ENCODE measurements at places on chromosomes 11 and 22. TPM values are rescaled to one million over a fixed set of nuclear protein-coding genes. Genes with fewer than 3 reads are reported as not detected.

Gene MGAT3
- 4.7 TPM for total RNA-seq

Gene PYGM
- 69.9 TPM for total RNA-seq

Gene UPK3A
- total RNA-seq, result 0.45 TPM

Gene TENM4
- 0.44 TPM for total RNA-seq

Gene TBX10
- total RNA-seq, result not detected

Gene RASGRP2
- total RNA-seq, result 29.8 TPM

Gene WBP2NL
- 0.40 TPM for total RNA-seq

Gene RFPL2
- total RNA-seq, result not detected

Gene ME3
- 39.0 TPM for total RNA-seq

Gene FZD4
- total RNA-seq, result 20.5 TPM

Gene ESAM
- total RNA-seq, result 42.9 TPM

DNA sequence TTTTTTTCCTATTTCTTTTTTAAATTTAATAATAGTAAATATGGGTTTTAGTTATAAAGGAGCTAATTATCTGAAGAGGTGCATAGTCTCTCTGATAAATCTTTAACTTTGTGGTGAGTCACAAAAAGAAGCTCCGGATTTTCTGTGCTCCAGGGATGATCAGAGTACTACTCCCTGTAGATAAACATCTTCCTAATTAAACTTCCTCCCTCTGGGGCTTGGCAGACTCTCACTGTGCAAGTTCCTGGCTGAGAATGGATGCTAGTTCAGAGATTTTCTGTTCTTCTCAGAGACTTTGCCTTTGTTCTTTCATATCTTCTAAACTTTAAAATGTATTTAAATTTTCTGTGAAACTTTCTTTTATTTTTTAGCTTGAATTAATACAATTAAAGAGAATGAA lies at the start of gene OR10G7:
Gene OR10G7 (minus strand): TSS at position 72 of the 400 bp plus-strand sequence. CDS start 2,324 bp downstream, outside the sequence.
- no peaks in the 10 kb centered on the region for H3K36me3 ChIP-seq
- no peaks in the 10 kb centered on the region for H3K4me1 ChIP-seq
- no peaks in the 10 kb centered on the region for H3K27me3 ChIP-seq
- no peak within 1 kb of the TSS for H3K4me3 ChIP-seq

DNA sequence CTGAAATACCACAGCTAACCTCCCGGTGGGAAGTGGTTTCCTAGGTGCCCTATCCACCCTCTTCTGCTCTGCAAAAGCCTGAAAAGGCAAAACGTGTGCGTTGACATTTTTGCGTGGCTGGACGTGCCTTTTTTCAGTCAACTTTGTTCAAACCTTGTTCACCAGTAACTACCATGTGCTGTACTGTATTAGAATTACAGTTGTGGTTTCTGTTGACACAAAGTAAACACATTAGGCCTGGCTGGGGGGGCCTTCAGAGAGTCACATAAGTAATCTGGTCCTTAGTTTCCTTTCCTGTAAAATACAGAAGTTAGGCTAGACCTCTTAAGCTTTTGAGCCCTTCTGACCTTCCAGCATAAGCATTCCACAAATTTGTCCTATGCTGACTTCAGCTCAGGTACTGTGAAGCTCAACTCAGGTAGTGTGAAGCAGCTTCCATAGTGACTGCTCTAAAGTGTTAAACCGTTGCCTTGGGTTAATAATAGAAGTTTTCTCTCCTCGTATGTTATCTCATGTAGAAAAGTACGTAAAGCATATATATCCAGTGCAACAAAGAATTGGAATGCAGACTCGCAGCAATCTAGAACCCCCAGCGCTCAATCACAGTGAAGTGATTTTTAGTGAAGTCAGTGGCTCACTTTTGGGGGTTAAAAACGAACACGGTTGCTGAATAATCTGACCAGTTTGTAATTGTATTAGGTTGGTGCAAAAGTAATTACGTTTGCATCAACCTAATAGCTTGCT lies 1.8 kb downstream of the EWSR1 start:
- H3K36me3 ChIP-seq, result peaks cover 40% of the 10 kb centered on the region
- peak overlapping the region; percentile 93 for H3K4me3 ChIP-seq
- H3K27ac ChIP-seq, result peak overlapping the region; percentile 28
- DNase-seq, result no peak
- no peaks in the 10 kb centered on the region for H3K27me3 ChIP-seq

GRCh38 chr22:37607935-37608476 lies 628 bp upstream of the GGA1 start:
- peaks cover 39% of the 10 kb centered on the region for H3K4me1 ChIP-seq
- H3K27me3 ChIP-seq, result no peaks in the 10 kb centered on the region
- H3K4me3 ChIP-seq, result peak overlapping the region; percentile 81
- peak overlapping the region; percentile 96 for H3K27ac ChIP-seq
- H3K36me3 ChIP-seq, result no peaks in the 10 kb centered on the region

DNA sequence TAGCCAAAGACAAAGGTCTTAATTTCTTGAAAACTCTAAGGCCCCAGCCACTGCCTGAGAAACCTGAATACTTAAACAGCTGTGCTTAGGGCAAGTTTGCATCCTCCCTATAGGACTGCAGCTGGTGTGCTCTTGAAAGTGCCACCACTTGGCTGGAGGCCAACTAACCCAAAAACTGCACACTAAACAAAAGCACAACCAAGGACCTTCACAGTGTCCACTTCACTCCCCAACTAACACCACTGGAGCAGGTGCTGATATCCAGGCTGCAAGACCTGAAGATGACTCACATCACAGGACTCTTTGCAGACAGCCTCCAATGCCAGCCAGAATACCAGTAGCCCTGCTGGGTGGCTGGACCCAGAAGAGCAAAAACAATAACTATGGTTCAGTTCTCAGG lies 357.7 kb upstream of the ARHGAP42 start:
- H3K4me1 ChIP-seq, result no peaks in the 10 kb centered on the region
- no peaks in the 10 kb centered on the region for H3K36me3 ChIP-seq
- no peak overlapping the region for H3K4me3 ChIP-seq
- H3K27me3 ChIP-seq, result no peaks in the 10 kb centered on the region
- H3K27ac ChIP-seq, result no peak overlapping the region

DNA sequence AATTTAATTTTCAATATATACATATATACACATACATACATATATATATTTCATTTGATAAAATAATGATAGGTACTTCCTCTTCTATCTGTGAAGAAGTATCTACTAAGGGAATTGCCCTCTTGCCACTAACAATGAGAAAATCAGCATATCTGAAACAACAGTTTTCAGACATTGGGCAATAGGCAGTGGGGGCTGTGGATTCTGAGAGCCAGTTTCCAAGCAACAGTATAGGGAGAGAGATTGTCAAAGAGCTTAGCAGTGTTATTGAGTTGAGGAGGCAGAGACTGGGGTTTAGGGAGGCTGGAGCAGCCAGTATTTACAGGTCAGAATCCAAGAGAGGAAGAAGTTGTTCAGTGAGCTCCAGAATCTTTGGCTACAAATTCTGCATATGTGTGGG lies 119.3 kb downstream of the ARFGAP2 start:
- H3K27me3 ChIP-seq, result no peaks in the 10 kb centered on the region
- H3K36me3 ChIP-seq, result no peaks in the 10 kb centered on the region
- DNase-seq, result no peak
- H3K4me1 ChIP-seq, result peaks cover 6% of the 10 kb centered on the region

- DNase-seq, result no peak
- peaks cover 8% of the 10 kb centered on the region for H3K36me3 ChIP-seq
- no peaks in the 10 kb centered on the region for H3K27me3 ChIP-seq
Measured at GRCh38 chr11:34916843-34917770, 689 bp downstream of the PDHX start.

DNA sequence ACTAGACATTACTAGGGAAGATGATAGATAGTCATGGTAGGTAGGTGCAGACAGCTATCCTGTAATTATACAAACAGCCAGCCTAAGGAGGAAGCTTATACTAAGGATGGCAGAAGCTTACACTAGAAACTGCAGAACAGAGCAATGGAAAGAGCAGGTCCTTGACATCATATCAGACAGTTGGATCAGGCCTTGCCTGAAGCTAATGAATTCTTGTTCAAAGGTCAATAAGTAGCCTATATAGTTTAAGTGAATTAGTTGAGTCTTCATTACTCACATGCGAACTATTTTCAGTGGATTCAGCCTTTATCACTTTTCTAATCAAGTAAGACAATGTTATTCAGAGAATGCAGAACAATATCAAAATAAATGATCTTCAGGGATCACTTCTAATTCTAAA lies 22.3 kb upstream of the GRK3 start:
- no peak overlapping the region for H3K4me3 ChIP-seq
- H3K36me3 ChIP-seq, result no peaks in the 10 kb centered on the region
- H3K27me3 ChIP-seq, result no peaks in the 10 kb centered on the region
- no peaks in the 10 kb centered on the region for H3K4me1 ChIP-seq
- peak overlapping the region; percentile 67 for H3K27ac ChIP-seq

- H3K27me3 ChIP-seq, result no peaks in the 10 kb centered on the region
- no peak for DNase-seq
Measured at GRCh38 chr22:20725987-20726558, 47.8 kb upstream of the SERPIND1 start.

- H3K27ac ChIP-seq, result no peak overlapping the region
- no peaks in the 10 kb centered on the region for H3K27me3 ChIP-seq
- DNase-seq, result no peak
- H3K4me1 ChIP-seq, result no peaks in the 10 kb centered on the region
- H3K4me3 ChIP-seq, result no peak overlapping the region
Measured at GRCh38 chr11:15818132-15818842, 538.1 kb downstream of the SOX6 start.

- H3K36me3 ChIP-seq, result no peaks in the 10 kb centered on the region
- no peak overlapping the region for H3K4me3 ChIP-seq
- no peak overlapping the region for H3K27ac ChIP-seq
Measured at GRCh38 chr22:39589875-39590274, 19.3 kb downstream of the CACNA1I start.

DNA sequence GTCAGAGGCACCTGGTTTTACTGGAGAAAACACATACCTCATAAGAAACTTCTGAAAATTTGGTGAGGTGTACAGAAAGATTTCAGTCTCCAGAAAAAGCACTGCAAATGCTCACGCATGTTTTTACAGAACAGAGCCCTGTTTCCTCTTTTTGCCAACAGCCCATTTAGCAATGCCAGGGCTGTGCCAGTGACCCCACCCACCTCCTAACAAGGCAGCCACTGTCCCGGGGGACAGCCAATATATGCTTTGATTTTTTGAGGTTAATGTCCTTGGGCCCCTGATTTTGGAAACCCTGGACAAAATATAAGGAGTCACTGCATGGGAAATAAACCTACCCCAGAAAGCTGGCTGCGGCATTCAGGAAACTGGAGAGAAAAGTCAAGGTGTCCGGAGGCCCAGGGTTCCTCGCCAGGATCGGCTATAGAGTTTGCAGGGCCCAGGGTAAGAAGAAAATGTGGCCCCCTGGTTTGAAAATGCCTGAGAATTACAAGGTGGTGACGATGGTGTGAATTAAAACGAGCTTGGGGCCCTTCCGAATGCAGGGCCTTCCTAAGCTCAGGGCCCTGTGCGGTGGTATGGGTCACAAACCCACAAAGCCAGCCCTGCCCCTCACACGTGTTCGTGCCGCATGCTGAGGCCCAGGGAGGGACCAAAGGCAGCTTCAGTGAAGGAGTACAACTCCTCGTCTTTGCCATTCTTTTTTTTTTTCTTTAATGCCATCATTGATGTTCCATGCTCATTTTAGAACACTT lies 71.1 kb upstream of the WNT7B start:
- H3K27me3 ChIP-seq, result no peaks in the 10 kb centered on the region
- H3K36me3 ChIP-seq, result no peaks in the 10 kb centered on the region
- H3K27ac ChIP-seq, result peak overlapping the region; percentile 68
- H3K4me3 ChIP-seq, result peak overlapping the region; percentile 1

- peak; percentile 72 for DNase-seq
- no peaks in the 10 kb centered on the region for H3K36me3 ChIP-seq
- peak overlapping the region; percentile 36 for H3K4me3 ChIP-seq
- no peaks in the 10 kb centered on the region for H3K27me3 ChIP-seq
- peaks cover 24% of the 10 kb centered on the region for H3K4me1 ChIP-seq
Measured at GRCh38 chr11:61688365-61689163, 8.4 kb downstream of the DAGLA start.

DNA sequence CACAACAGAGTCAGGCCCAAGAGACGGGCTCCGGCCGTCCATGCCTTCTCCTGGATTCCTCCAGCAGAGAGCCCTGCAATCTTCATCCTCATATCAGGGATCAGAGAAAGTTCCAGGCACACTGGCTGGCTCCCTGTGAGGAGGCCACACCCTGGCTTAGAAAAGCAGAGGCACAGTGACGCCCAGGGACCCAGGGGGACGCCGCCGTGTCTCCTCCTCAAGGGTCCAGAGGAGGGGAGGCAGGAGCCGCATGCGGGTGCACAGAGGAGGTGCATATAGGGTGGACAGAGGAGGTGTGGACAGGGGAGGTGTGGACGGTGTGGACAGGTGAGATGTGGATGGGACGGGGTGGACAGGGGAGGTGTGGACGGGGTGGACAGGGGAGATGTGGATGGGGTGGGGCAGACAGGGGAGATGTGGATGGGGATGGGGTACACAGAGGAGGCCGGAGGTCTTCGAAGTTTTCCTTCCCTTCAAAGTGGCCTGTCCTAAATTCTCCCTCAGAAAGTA lies 1521.9 kb downstream of the BRD1 start:
- no peak overlapping the region for H3K4me3 ChIP-seq
- peaks cover 27% of the 10 kb centered on the region for H3K27me3 ChIP-seq
- H3K4me1 ChIP-seq, result no peaks in the 10 kb centered on the region

DNA sequence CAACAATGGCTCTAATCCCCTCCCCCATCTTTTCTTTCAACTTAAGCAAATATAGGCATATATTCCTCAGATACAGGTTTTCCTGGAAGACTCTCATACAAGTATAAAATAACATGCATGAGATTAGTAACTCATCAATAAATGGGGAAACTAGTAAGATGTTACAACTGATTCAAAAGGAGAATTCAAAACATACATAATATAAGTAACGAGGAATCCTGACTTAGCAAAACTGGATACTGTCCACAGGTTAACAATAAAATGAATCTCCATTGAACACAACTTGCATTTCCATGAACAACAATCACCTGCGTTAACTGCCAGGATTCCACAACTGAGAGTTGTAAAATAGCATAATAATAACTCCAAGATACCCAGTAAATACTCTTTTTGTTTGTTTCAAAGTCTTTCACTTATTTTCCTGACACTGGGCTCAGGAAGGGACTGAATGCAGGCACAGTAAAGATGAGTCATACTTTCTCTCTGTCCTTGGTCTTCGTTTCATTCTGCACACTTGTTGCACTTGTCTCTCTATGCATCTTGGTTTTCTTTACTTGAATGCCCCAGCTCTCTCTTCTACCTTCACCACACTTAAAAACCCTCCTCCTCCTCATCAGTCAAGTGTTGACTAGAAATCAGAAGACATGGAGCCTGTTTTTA lies 8.1 kb downstream of the APIP start:
- no peak overlapping the region for H3K27ac ChIP-seq
- peaks cover 9% of the 10 kb centered on the region for H3K4me1 ChIP-seq
- H3K27me3 ChIP-seq, result no peaks in the 10 kb centered on the region
- H3K36me3 ChIP-seq, result no peaks in the 10 kb centered on the region
- no peak overlapping the region for H3K4me3 ChIP-seq
- DNase-seq, result no peak

GRCh38 chr22:36816636-36817524 lies at the start of gene PVALB:
Gene PVALB, minus strand, starts transcription at chr22:36817035. Its CDS starts 30 bp downstream, at chr22:36817005.
- peak within 1 kb of the TSS; percentile 39 for H3K4me3 ChIP-seq
- no peak within 1 kb of the TSS for H3K27ac ChIP-seq
- peaks cover 34% of the 10 kb centered on the region for H3K27me3 ChIP-seq
- no peak for DNase-seq
- H3K36me3 ChIP-seq, result no peaks in the 10 kb centered on the region
- H3K4me1 ChIP-seq, result peaks cover 10% of the 10 kb centered on the region

Data from heart left ventricle (tissue), 16 donors.